ENCODE measurements at places on chromosomes 13 and 19.

- peak; percentile 79 for DNase-seq
These were observed at the start of gene TUBGCP3 for GRCh38 chr13:112587764-112588489. Gene TUBGCP3 (minus strand): TSS chr13:112588153. CDS start chr13:112587980, 173 bp downstream.

DNA sequence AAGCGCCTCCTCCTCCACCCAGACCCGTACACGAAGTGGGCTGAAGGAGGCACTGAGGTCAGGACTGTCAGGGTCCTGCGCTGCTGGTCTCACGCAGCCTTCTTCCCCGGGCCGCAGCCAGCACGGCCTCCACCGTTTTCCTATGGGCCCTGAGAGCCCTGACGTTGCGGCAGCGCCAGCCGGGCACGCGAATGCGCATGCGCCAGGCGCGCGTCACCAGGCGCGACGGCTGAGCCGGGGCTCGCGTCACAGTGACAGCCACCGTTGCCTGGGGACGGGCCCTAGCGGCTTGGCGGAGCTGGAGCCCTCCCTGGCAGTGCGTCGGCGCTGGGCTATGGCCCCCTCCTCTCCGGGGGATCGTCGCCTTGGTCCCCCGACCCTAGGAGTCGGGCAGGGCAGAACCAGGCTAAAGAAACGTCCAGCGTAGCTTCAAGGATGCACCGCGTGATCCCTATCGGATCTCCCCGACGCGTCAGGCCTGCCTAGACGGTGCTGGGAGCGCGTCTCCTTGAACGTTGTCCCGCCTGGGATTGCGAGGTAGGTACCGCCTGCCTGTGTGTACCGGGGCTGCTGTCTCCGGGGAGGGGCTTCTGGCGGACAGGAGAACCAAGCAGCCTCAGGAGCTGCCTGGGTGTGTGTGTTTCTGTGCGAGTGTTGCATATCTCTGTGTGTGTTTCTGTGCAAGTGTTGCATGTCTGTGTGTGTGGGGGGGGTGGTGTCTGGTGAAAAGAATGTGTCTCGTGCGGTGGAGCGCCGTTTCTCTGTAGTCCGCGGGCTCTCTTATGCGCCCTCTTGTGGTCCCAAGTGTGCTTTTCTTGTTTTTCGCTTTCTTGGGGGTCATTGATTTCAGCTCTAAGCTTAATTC lies 43.2 kb downstream of the ZNF571 start:
- peak; percentile 83 for DNase-seq

- no peak for DNase-seq
These were observed 68.8 kb downstream of the GNG7 start for GRCh38 chr19:2633693-2634075.

GRCh38 chr13:31739226-31739625 lies at the start of gene RXFP2:
Gene RXFP2 (plus strand): TSS chr13:31739526. CDS start chr13:31739613, 87 bp downstream.
- no peak for DNase-seq

DNA sequence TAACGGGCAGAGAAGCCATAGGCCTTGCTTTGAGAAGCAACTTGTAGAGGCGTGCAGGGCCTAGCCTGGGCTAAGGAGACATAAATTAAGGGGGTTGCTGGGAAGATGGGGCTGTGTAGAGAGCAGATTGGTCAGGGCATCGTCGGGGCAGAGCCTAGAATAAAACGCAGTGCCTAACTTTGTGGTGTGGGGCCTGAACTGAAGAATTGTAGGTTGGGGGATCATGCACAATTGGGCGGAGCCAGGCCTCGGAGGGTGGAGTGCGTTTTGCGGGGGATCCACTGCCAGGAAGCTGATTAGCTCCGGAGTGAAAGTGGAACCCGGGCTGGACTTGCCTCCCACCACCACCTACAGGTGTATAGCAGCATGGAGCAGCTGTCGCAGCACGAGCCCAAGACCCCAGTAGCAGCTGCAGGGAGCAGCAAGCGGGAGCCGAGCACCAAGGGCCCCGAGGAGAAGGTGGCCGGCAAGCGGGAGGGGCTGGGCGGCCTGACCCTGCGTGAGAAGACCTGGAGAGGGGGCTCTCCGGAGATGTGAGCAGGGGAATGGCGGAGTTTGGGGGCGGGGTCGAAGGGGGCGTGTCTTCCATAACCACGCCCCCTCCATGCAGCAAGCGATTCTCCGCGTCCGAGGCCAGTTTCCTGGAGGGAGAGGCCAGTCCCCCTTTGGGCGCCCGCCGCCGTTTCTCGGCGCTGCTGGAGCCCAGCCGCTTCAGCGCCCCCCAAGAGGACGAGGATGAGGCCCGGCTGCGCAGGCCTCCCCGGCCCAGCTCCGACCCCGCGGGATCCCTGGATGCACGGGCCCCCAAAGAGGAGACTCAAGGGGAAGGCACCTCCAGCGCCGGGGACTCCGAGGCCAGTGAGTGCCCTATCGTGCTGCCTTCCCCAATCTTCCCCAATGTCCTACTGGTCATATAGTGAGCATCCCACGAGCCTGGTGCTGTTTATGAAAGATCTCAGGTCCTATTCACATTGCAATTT lies 13.8 kb downstream of the DNASE2 start:
- DNase-seq: peak; percentile 71

DNA sequence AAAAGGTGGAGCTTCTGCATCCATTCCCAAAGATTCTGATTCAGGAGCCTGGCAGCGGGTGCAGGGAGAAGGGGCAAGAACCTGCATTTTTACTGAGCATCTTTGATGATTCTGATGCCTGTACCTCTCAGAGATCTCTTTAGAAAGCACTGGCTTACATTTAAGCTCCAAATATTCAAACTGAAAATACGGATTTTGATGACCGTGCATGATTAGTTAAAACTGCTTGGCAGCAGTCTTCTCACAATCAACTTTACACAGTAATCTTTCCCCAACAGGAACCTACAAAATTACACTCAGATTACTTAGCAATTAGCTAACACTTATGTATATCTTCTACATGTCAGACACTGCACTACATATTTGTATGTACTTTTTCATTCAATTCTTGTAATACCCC lies 108.9 kb downstream of the DOCK9 start:
- no peak for DNase-seq

- no peak for DNase-seq
These were observed 8.1 kb downstream of the PAK4 start for GRCh38 chr19:39133431-39134270.

GRCh38 chr19:45528744-45529419 lies 21.6 kb downstream of the VASP start:
- no peak for DNase-seq

DNA sequence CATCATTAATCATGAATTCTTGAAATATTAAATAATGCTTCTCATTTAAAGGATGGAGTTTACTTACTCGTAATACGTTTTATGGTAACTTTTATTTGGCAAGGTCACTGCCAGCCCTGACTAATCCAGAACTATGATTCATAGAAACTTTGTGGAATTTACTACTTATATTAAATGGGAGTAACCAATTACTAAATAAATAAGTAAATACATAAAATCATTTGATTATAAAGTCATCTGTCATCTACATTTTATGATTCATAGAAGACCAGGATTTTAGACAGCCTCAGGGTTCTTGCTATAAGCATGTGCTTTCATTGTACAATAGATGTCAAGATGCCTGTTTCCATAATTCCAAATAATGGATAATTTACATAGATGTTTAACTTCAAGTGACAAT lies 611.1 kb downstream of the TBC1D4 start:
- DNase-seq: no peak

DNA sequence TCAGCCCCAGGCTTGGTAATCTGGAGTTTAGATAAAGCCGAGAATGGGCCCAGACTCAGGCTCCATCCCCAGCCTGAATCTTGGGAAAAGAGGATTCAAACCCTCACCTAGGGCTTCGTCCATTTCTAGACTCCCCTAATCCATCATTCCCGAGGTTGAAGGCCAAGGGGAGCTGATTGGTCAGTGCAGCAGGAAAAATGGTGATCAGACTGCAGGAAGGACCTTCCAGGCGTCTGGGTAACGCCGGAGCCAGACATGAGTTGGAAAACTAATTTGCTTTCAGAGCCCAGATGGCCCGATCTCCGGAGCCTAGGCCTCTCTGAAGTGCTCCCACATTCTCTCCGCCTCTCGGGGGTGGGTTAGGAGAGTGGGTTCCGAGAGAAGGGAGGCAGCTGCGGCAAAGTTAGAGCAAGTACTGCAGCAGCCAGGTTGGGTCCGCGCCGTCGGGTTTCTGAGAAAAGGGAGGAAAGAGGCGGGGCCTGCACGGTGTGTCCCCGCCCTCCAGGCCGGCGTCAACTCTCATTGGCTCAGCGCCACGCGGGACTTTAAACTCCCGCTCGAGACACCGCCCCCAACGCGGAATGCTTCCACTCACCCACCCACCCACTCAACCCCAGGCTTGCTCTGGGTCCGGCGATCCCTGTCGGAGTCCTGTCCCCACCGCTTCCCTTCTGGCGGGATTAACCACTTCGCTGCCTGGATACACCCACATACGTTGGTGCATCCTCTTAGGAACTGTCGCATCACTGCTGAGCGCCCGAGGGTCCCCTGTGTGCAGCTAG lies 788 bp upstream of the RTBDN start:
- DNase-seq: no peak

- DNase-seq: no peak
These were observed 10.3 kb upstream of the RELB start for GRCh38 chr19:44990966-44991365.

- DNase-seq: no peak
These were observed 1.3 kb downstream of the NECTIN2 start for GRCh38 chr19:44847144-44848035.

GRCh38 chr13:64256751-64257150 lies 2841.1 kb upstream of the PCDH20 start:
- no peak for DNase-seq

DNA sequence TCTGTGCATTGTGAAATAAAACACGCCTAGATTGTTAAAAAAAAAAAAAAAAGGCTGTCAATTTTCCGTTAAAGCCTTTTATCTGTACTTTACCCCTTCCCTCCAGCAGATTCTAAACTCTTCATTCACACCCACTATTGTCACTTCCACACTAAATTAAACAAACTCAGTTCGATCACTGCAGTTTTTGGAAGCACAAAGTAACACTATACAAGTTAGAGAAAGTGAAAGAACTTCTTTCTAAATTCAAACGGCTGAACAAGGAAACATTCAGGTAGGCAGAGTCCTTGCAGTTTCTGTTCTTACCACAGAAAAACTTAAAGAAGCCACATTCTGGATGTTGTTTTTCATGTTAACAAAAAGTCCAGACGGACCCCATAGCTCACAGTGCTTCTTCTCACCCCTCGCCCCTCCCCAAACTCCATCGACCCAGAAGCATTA lies 27.5 kb upstream of the UBE2L5 start:
- DNase-seq: peak; percentile 50
